ENCODE measurements at places on chromosomes 16 and 17.

GRCh38 chr17:19375732-19376131, 2.6 kb upstream of the MAPK7 start:
- no peak for DNase-seq

DNA sequence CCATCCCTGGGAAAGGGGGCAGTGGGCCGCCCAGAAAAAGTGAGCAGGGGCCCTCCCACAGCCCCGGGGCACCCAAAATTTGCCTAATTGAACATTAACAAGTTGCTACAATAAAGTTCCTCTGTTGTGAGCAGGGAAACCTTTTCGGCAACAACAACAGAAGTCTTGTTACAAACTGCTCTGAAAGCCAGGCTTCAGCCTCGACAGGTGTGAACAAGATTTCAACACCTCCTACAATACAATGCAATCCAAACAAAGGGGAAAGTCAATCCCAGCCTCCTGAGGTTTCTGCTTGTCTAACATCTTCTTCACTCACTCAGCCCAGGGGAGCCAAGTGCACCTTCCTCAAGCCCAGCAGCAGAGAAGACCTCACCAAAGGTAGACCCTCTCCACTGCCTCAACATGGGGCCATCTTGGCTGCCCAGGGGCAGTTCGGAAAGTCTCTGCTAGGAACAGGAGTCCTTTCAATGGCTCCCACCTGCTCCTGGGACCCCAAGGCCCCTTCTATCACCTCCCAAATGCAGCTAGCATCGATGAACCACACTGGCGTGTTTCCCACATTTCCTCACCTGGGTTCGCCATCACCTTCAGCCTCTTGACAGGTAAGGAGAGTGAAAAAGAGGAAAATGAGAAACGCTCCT, 19.1 kb downstream of the ZFHX3 start:
- DNase-seq = no peak

GRCh38 chr17:73155410-73156165, 9.2 kb upstream of the SSTR2 start:
- no peak for DNase-seq

- no peak for DNase-seq
These were observed 372.3 kb upstream of the SALL1 start for GRCh38 chr16:51523400-51523799.

DNA sequence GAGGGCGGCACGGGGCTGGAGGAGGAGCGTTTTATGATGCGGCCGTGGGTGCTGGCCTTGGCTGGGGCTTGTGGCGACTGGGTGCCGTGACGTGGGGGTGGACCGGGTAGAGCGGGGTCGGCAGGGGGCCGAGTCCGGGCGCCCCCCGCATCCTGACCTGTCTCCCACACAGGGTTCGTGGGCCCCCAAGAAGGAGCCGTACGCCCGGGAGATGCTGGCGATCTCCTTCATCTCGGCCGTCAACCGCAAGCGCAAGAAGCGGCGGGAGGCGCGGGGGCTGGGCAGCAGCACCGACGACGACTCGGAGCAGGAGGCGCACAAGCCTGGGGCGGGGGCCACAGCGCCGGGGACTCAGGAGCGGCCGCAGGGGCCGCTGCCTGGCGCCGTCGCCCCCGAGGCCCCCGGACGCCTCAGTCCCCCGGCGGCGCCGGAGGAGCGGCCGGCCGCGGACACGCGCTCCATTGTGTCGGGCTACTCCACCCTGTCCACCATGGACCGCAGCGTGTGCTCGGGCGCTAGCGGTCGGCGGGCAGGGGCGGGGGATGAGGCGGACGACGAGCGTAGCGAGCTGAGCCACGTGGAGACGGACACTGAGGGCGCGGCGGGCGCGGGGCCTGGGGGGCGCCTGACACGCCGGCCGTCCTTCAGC, 81.6 kb downstream of the ARHGAP23 start:
- no peak for DNase-seq

- no peak for DNase-seq
These were observed 83.2 kb downstream of the CNTNAP4 start for GRCh38 chr16:76360404-76360803.

DNA sequence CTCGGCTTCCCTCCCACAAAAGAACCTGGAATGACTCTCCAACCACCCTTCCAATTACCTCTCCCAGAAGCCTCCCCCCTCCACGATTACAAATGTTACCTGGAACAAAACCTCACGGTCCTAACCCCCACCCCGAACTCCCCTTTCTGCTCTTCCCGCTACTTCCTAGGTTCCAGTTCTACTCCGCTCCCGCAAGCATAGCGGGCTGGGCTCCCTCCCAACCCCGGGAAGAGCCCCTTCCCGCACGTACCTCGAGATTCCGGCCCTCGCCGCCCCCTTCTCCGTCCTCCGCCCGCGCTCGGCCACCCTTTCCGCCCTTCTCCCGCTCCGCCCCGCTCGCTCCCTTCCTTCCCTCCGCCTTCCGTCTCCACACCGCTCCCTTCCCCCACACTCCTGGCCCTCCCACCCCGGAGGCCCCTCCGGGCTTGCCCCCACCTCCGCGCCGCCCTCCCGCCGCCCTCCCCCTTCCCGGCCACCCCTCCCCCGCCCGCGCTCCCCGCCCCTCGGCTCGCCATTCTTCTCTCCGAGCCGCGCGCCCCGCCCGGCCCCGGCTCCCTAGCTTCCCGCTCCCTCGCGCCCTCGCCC, 457 bp downstream of the CHTF8 start:
- DNase-seq = peak; percentile 76

GRCh38 chr16:53156516-53156915, 101.7 kb downstream of the CHD9 start:
- no peak for DNase-seq

DNA sequence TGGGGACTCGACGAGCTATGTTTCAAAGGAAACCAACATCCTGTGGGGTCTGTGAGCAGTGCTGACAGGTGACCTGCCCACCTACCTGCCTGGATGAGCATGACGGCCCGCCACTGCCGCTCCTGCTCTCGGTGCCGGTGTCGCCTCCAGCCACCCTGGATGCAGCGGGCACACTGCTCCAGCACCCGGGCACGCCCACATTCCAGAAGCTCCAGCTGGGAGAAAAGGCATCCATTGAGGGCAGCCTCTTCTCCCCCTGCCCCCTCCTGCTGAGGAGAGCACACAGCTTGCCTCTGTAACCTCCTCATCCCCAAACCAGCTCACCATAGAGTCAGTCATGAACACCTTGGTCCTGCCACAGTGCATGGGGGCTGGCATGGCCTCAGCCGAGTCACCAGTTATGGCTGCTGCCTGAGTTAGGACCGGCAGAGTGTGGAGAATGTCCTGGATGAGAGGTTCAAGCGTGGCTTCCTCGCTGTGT, 14.3 kb downstream of the ZNHIT3 start:
- no peak for DNase-seq

GRCh38 chr16:16162591-16162990, 60.7 kb downstream of the ABCC6 start:
- DNase-seq = no peak

DNA sequence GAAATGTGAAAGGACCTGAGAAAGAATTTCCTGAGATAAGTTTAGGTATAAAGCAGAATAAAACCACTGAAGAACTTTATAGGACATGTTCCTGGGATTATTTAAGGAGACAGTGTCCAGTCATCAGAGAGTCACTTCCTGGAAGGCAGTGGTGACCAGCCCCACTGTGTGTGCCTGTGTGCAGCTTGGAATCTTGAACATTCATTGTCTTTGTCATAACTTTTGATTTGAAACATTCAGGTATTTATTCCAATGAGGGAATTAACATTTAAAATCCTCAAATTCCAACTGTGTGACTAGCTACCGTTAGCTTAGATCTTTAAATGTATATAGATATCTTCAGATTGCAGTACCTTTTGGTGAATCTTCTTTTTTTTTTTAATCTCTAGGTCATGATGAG, 61.7 kb upstream of the MRC2 start:
- DNase-seq = no peak

GRCh38 chr17:65495122-65496055, 66.1 kb downstream of the AXIN2 start:
- DNase-seq = no peak

- no peak for DNase-seq
These were observed 71.6 kb downstream of the METRNL start for GRCh38 chr17:83151056-83151441.

GRCh38 chr16:71629278-71630016, 3.5 kb downstream of the MARVELD3 start:
- no peak for DNase-seq

- no peak for DNase-seq
These were observed 8.5 kb upstream of the PDP2 start for GRCh38 chr16:66871840-66872239.

DNA sequence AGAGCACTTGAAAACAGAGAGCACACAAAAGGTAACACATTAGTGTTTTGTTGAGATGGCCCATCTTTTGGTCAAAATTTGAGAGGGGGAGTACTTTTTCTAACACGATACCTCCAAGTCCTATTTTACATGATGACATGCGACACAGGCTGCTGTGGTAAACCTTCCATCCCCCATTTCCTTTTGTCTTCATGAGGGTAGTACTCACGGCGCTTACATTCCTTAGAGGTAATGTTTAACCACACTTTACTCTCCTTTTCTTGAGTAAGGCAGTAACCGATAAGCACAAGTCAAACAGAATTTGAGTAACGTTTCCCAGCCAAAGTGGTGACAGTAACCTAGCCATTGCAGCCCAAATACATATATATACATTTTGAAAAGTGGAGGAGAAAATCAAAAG, 35.8 kb upstream of the PITPNM3 start:
- DNase-seq = no peak

GRCh38 chr17:82217120-82217529, 4.5 kb upstream of the CCDC57 start:
- no peak for DNase-seq

GRCh38 chr16:66568355-66568754, 2.1 kb downstream of the CMTM1 start:
- no peak for DNase-seq

DNA sequence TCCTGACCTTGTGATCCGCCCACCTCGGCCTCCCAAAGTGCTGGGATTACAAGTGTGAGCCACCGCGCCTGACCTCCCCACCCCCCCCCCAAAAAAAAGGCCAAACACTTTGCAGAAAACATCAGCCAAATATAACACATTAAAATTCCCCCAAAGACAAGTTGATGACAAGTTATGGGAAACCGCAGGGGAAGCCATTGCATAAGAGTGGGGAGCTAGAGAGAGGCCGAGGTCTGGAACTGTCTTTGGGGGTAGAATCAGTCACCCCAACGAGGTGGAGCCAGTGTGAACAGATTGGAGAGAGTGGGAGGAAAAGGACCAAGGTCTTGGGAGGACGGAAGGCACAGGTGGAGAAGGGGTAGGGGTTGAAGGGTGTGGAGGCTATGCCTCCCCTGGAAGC, 2.8 kb downstream of the DRC3 start:
- DNase-seq = no peak

DNA sequence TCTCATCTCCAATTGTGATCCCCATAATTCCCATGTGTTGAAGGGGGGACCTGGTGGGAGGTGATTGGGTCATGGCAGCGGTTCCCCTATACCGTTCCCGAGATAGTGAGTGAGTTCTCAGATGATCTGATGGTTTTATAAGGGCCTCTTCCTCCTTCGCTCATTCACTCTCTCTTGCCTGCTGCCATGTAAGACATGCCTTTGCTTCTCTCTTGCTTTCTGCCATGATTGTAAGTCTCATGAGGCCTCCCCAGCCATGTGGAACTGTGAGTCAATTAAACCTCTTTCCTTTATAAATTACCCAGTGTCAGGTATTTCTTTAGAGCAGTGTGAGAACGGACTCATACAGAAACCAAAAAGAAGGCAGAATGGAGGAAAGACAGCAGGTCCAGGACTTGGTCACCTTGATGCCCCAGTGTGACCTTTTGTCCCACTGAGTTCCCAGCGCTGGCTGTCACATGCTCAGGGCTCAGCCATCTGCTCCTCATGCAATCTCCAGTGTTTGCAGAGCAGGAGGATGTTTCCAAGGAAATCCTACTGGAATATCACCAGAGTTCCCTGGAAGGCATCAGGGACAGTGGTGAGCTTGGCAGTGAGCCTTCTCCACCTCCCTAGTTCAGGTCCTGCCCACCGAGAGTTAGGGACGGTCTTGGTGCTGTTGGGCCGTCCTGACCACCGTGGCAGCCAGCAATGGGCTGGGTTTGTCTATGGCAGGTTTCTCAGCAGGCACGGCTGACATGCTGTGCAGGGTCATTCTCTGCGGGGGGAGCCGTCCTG, 96.7 kb downstream of the SEC14L1 start:
- no peak for DNase-seq

DNA sequence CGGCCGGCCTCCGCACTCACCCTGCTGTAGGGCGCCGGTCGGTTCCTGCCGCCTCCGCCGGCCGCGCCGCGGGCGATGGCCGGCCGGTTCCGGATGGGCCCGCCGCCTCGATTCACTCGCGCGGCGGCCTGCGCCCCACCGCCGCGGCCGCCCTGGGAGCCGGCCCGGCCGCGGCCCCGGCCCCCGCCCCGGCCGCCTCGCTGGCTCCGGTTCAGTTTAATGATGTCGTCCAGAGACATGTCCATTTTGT, 158 bp downstream of the ALYREF start:
- DNase-seq = no peak

DNA sequence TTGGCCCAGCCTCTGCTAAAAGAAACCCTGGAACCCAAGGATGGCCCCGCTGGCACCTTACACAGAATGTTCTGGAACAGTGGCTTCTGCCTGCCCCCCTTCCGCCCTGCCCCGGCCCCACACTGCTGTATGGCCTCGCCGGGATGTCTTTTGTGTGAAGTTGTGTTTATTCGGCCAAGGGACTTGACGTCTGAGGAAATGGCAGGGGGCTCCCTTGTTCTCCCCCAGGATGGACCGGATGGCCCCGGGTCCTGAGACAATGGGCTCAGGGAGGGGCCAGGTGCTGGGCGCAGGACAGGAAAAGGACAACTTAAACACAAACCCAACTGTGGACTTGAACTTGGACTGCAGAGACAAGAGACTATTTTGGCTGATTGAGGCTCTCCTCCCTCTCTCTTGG, 81.6 kb upstream of the GSE1 start:
- no peak for DNase-seq

GRCh38 chr16:16124438-16124837, 98.9 kb downstream of the ABCC6 start:
- no peak for DNase-seq

- DNase-seq = no peak
These were observed 224.7 kb downstream of the SNX29 start for GRCh38 chr16:12201216-12201615.

DNA sequence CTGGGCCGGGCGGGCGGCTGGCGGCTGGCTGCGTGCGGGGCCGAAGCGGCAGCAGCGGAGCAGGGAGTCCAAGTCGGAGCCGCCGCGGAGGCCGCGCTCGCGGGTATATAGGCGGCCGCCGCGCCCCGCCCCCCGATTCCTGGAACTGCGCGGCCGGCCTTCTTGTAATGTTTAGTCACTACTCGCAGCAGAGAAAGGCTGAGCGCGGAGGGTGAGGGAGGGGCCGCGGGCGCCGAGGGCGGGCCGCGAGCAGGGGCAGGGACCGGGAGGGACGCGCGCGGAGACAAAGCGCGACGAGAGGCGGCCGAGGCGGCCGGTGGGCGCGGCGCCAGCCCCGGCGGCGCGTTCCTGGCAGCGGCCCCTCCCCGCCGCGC, at the start of gene SOCS3:
Gene SOCS3, minus strand, starts transcription at position 81 of the 374 bp plus-strand sequence. CDS start 982 bp downstream, outside the sequence.
- DNase-seq = peak; percentile 97

All from activated naive CD4-positive, alpha-beta T cell treated with anti-CD3 and anti-CD28 coated beads, Interleukin-2, amount 50 U/mL, for 16 hours (primary cell).